ENCODE measurements at places on chromosomes 13 and 19. TPM values are rescaled to one million over a fixed set of nuclear protein-coding genes. Genes with fewer than 3 reads are reported as not detected.

GRCh38 chr13:86585835-86586234, 786.6 kb upstream of the SLITRK6 start:
- peak; percentile 43 for DNase-seq

DNA sequence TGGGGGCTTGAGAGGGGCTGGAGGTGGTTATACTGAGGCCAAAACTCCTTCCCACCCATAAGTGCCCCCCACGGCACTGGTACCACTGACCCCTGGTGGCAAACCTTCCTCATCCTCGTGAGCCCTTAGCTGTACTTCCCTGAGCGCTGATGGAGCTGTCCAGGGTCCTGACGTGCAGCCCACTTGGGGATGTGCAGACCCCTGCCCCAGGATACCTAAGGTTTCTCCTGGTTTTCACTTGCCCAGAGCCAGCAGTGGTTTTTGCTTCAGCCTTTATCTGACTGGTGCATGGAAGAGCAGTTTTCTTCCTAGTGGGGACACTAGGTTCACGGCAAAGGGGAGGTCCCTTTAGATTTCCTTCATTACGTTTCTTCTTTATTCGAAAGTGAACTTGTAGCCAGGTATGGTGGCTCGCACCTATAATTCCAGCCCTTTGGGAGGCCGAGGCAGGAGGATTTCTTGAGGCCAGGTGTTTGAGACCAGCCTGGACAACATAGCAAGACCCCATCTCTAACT, 28.7 kb upstream of the KCTD15 start:
- no peak for DNase-seq

The OR7A5 gene
- not detected for total RNA-seq

- DNase-seq, result peak; percentile 87
Observed at GRCh38 chr19:44747739-44748425, 626 bp upstream of the BCL3 start.

Data from Right ventricle myocardium superior (tissue), 1 donor.